ENCODE measurements at places on chromosomes 3 and 15.

DNA sequence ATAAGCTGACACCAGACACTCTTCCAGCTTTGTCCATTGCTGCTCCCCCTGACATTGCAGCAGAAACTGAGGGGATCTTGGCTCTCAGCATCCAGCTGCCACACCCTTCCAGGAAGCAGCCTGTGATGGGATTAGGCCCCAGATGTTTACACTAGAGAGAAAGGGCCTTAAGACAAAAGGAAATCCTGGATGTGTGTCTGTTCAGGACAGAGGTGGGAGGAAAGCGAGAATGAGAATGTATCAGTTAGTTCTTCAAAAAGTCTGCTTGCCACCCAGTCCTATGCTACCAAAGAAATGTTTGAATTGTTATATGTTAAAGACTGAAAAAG is 58.8 kb downstream of the HES1 start:
- no peak for ATAC-seq

DNA sequence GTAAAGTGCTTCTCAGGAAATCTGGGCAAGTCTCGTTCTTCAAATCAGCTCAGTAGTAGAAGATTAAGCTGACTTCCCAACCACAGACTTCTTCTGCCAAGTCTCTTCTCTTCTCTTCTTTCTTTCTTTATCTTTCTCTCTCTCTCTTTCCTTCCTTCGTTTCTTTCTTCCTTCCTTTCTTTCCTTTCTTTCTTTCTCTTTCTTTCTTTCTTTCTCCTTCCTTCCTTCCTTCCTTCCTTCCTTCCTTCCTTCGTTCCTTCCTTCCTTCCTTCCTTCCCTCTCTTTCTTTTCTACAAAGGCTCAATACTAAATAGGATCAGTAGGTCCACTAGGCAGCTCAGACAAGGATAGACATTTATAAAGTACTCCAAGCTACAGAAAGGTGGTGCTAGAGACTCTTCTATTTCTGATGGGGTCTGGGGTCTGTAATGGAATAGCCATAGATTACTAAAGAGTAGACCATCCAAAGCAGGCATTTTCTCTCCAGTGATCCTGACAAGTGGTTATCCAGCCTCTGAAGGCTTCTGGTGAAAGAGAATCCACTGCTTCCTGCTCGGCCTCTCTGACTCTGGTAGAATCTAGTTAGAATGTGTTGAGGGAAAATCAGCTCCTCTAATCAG is 100.8 kb downstream of the TPRG1 start:
- no peak for ATAC-seq

- ATAC-seq, result peak; percentile 61
Measured at GRCh38 chr15:77024273-77025082, 29.6 kb downstream of the PSTPIP1 start.

- peak; percentile 89 for ATAC-seq
Measured at GRCh38 chr3:180278583-180279188, 241.9 kb upstream of the PEX5L start.

DNA sequence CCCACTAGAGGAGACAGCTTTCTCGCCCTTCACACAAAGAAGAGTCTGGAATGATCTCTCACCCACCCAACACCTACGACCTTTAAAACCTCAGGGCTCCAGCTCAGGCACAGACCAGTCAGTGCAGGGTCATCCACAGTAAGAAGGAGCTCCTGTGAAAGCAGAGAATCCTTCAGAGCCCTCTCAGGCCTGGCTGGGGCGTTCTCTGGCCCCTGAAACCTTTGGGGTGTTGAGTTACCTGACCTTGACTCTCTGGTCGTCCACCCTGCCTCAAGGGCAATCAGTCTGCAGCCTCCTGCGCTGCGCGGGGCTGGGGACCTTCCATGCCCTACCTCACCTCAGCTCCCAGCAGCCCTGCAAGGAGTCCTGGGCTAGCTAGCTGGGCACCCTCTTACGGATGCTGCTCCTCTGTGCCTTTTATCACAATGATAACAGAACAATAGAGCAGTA is 106.2 kb downstream of the ADCY5 start:
- ATAC-seq, result no peak

DNA sequence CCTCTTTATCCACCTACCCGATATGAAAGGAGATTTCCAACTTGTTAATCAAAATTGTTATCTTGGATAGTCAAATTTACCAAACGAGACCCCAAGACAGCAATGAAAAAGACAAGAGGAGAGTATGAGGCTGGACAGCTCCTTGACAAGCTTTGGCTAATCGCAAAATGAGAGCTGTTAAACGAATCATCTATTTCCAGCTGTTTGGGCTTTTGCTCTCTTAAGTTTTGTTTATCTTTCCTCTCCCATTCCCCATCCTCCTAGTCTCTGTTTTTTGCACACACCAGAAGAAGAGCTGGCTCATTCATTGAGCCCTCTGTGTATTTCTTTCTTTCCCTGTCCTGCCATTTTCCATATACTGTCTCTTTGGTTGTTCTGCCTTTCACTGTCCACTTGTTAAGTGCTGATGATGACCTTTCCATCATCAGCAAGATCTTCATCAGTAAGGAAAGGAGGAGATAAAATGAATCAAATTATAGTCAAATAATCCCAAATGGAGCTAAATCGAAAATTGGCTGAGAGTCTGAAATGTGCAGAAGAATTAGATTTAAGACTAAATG is 161.6 kb downstream of the SLC9A9 start:
- ATAC-seq, result no peak

GRCh38 chr3:156617145-156617544 is 57.2 kb upstream of the TIPARP start:
- no peak for ATAC-seq

DNA sequence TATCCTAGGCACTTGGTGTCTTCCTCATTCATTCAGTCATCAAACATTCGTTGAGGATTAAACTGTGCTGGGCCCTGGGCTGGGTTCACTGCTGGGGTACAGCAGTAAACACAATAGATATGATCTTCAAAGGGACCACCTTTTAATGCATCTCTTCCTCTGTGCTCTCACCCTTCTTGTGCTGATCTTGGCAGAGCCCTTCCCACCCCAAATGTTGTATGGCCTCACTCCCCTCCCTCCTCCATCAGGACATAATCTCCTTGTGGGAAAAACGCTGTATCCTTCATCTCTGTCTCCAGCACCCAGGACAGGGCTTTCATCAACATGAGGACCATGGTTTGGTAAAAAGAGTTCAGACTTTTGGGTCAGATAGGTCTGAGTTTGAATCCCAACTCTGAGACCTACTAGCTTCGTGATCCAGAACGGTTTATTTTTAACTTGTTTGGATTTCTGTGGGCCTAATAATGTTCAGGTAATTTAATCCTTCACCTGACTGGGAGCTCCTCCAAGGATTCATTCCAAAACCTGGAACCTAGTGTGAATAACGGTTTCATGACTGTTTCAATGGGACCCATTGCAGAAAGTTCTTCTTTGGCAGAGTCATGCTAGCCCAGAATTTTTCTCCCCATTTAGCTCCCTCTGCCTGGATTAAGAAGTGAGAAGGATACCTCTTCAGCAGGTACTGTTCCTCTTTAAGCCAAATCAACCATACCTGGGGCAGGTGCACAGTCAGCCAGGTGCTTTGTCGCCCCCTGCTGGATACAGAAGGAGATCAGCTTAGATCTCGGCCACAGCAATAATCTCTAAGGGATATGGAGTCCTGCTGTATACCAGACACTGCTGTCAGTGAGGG is 5.2 kb upstream of the WNT7A start:
- peak; percentile 41 for ATAC-seq

GRCh38 chr15:77219841-77220240 is 148.9 kb upstream of the TSPAN3 start:
- no peak for ATAC-seq

DNA sequence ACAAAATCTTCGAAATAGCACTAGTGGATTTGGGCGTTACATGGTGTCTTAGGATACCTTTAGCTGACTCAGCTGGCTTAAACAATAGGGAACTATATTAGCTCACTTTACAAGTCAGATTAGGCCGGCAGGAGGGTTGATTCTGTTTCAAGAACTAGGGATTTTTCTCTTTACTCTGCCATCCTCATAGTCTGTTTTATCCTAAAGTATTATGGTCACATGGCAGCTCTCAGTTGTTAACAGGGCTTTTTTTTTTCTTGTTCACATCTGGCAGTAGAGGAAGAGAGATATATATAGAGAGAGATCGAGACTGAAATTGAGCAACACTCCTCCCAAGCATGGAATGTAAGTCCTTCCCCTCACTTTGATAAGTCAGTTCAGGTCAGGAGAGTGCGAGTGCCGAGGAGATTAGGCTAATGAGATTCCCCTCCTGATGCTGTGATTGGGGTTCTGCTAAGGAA is 32.9 kb downstream of the CHP1 start:
- no peak for ATAC-seq

DNA sequence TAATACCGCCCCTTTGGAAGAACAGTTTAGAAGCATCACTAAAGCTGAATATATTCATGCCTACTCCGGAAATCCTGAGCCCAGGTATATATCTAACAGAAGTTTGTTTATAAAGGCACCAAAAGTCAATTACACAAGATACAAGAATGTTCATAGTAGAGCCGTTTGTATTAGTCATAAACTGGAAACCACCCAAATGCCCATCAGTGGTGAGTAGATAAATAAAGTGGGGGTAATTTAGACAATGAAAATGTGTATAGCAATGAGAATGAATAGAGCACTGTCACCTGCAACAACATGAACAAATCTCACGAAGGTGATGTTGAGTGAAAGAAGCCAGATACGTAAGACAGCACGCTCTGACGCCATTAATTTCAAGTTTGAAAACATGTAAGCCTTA is 68.3 kb upstream of the GLCE start:
- no peak for ATAC-seq

- ATAC-seq, result no peak
Measured at GRCh38 chr3:35336601-35337000, 302.7 kb upstream of the ARPP21 start.

DNA sequence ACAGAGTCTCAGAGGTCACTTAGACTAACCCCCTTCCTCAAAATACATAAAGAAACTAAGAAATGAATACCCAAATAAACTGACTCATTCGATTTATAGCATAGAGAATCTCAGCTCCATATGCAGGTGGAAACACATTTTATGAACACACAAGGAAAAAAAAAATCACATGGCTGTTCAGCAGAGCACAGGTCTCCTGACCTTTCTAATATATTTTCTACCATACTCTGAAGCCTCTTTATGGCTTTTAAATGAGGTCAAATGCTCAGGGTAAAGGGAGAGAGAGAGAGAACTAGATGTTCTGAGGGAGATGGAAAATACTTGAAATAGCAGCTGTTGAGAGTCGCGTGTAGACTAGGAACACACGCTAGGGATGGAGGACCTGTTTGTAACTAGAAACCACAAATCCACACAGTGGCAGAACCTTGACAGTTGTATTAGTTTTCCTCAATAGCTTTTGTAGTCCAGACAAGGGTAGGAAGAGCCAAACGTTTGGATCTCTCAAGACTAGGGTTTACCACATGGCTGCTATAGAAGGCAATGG is 165.3 kb downstream of the FMN1 start:
- ATAC-seq, result no peak

- ATAC-seq, result peak; percentile 80
Measured at GRCh38 chr3:177772908-177773557, 575.8 kb upstream of the TBL1XR1 start.

DNA sequence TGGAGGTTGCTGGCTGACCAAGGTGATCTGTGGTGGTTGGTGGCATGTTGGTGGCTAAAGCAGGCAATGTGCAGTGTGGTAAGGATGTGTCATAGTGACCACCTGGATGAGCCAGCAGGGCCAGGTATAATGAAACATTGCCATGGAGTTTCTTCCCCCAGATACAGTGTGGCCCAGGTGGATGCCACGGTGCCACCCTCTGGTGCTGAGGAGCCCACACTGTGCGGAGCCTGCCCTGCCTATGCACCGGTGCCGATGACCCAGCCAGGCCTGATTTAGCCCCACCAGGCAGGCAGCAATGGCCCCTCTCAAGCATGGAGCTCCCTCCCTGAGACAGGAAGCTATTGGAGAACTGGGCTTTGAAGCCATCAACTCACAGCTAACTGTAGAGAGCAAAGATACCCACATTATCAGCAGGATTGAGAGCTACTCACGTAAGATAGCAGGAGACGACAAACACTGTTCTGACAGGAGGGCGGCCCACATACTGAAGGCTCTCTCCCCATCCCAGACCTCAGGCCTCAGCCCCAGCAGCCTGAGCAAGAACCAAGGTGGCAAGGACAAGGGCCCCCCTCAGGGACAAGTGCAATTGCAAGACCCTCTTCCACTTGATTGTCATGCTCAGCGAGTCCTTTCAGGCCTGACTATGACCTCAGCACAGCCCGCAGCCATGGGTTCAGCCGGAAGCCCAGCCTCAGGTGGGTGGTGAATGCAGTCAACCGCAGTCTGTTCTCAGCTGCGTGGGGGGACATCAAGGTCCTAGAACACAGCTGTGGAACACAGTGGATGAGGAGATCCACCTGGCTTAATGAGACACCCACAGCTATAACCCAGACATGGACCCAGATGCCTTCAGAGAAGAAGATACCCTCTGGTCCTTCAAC is 82.8 kb upstream of the CDV3 start:
- ATAC-seq, result peak; percentile 98

- no peak for ATAC-seq
Measured at GRCh38 chr3:45551214-45552010, 43.1 kb upstream of the LIMD1 start.

DNA sequence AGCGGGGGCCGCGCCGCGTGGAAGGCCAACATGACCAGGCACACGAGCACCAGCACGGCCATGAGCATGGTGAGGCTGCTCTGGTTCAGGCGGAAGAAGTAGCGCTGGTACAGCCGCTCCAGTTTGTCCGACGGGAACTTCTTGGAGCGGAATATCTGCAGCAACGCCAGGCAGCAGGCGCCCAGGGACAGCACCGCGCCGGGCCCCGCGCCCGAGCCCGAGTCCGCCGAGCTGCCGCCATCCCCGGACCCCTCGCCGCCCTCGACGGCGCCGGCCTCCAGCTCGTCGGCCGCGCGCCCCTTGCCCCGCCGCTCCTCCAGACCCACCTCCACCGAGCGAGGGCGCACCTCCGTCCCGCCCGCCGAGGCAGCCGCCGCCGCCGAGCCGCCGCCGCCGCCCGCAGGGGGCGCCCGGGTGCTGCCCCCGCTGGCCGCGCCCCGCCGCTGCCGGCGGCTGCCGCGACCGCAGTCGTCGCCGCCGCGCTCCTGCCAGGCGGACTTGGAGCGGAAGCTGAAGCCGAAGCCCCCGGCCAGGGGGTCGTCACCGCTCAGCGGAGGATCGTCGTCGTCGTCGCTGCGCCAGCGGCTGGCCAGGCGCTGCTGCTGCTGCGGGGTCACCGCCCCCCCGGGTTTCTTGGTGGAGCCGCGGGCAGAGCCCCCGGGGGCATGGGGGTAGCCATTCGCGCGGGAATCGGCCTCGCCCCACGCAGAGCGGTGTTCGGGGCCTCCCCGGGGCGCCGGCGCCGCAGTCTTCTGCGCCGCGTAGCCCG is 957 bp downstream of the ADCY5 start:
- no peak for ATAC-seq

- no peak for ATAC-seq
Measured at GRCh38 chr3:135249186-135249585, 454.1 kb downstream of the EPHB1 start.

- no peak for ATAC-seq
Measured at GRCh38 chr3:17307482-17307881, 422.7 kb downstream of the PLCL2 start.

GRCh38 chr3:17990390-17990789 is 248.0 kb upstream of the TBC1D5 start:
- no peak for ATAC-seq
